WERI-Rb-1 (cell line): ENCODE measurements at places on chromosomes 2 and 18.

GRCh38 chr18:6340121-6340520 lies 74.6 kb downstream of the L3MBTL4 start:
- no peak for DNase-seq

- DNase-seq: no peak
These were observed 32.3 kb upstream of the SATB2 start for GRCh38 chr2:199490049-199490448.

DNA sequence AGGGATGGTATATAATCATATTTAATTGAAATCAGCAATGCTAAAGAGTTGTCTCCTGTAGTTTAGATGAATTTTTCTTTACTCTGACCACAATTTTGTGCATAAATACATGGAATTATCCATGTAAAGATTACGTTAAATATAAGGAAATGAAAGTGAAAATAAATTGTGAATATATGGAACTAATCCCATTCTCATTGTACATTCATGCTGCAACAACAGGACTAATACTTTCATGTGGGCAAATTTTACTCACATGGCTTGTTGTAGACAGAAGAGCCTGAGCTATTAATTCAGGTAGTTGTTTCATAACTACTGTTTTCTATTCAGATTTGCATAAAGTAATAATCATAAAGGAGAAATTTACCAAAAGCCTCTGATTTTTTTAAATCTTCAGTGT lies 357.8 kb downstream of the ARHGAP15 start:
- no peak for DNase-seq

- DNase-seq: peak; percentile 25
These were observed 127.8 kb downstream of the STK39 start for GRCh38 chr2:168119515-168120141.

GRCh38 chr2:234976479-234977227 lies 24.8 kb downstream of the SH3BP4 start:
- DNase-seq: no peak

- DNase-seq: no peak
These were observed 19.7 kb downstream of the CYRIA start for GRCh38 chr2:16645775-16646559.

DNA sequence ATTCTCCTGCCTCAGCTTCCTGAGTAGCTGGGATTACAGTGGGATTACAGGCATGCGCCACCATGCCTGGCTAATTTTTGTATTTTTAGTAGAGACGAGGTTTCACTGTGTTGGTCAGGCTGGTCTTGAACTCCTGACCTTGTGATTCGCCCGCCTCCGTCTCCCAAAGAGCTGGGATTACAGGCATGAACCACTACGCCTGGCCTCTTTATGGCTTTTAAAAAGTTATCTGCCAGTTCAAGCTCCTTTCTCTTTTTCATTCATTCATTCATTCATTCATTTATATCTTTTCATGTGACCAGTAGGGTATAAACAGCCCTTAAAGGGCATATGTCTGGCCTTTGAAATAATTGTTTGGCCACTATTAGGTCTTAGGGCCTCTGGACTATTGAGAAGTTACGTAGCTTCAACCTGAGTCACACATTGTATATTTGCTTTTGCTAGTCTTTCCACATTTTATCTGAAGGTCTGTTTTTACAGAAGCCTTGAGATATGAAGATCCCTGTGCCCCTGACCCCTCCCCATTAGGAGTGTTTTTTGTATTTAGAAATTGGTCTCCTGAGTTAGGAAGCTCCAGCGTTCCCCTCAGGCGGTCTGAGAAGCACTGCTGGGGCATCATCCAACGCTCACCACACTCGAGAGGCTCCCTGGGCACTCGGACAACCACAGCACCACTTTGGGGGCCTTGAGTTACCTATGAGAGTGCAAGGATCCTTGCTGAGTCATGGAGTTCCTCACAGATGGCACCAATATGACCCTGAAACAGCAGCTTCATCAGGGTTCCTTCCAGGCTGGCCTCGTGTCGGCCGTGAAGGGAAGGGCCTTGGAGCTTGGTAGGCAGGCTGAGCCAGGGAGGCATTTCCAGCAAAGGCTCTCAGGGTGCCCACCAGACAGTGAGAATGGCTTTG lies 21.8 kb downstream of the FZD5 start:
- no peak for DNase-seq

- DNase-seq: no peak
These were observed 52.3 kb downstream of the KLF7 start for GRCh38 chr2:207113414-207113813.

GRCh38 chr2:70685771-70686171 lies 82.2 kb downstream of the ADD2 start:
- peak; percentile 89 for DNase-seq

DNA sequence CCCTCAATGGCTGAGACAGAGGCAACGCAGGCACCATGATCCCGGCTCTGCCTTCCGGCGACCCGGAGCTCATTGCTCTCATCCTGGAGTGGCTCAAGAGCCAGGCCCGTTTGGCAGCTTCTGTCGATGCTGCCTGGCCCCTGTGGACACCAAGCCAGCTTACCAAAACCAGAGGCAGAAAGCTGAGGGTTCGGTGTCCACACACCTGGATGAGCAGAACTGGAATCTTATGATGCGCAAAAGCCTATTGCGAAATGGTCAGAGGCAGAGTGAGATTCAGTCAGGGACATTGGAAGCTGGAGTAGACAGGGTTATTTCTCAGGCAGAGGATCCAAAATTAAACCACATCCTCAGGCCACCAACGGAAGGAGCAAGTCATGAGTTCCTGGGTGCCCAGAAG lies 34.9 kb upstream of the TGIF1 start:
- DNase-seq: no peak

DNA sequence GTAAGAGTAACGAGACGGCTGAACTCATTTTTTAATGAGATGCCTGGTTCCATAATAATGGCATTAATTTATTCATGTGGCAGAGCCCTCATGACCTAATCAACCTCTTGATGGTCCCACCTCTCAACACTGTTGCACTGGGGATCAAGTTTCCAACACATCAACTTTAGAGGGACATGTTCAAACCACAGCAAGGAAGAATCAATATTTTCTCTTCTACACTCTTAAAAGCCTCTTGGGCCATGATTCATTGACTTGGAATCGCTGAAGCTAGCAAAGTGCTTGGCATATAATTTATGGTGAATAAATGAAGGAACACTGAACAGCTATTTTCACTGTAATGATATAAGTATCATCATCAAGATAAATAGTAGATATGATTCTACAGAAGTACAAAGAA lies 333.0 kb downstream of the TNS1 start:
- DNase-seq: no peak

DNA sequence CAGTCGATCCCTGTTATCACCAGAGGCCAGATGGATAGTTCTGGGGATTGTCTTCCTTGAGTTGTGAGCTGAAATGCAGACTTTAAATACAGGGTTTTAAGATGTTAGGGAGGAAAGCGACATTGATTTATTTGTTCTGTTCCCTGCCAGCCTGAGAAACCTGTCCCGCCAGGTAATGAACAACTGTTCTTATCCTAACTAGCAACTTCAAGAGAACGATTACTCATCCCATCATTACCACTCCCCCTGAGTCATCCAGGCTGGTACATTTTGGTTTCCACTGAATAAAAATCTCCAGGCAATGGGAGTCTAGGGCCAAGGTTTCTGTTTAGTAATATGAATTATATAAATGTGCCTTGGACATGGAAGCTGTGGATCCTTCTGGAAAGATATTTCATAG lies 131.2 kb downstream of the LYPD6B start:
- DNase-seq: no peak

- no peak for DNase-seq
These were observed 56.4 kb downstream of the GCA start for GRCh38 chr2:162400336-162400735.

- DNase-seq: no peak
These were observed 100.9 kb downstream of the TNS1 start for GRCh38 chr2:217901835-217902378.

- DNase-seq: no peak
These were observed 1407.4 kb downstream of the SUCLG1 start for GRCh38 chr2:83051538-83052170.

DNA sequence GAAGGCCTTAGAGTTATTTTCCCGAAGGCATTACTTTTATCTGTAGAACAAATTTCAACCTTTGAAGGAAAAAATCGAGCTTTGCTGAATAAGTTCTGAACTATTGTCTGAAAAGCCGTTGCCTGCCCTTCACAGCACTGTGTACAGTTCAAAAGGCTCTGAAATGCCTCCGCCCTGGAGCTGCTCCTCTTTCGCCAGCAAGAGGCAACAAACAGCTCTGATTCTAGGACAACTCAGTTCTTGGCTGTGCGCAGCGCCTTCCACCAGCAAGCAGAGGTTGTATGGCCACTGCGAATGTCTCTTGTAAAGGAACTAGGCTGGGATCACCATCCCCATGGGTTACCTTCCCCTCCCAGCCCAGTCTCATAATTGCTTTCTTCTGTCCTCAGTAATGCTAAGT lies 308.5 kb downstream of the GBX2 start:
- DNase-seq: no peak

DNA sequence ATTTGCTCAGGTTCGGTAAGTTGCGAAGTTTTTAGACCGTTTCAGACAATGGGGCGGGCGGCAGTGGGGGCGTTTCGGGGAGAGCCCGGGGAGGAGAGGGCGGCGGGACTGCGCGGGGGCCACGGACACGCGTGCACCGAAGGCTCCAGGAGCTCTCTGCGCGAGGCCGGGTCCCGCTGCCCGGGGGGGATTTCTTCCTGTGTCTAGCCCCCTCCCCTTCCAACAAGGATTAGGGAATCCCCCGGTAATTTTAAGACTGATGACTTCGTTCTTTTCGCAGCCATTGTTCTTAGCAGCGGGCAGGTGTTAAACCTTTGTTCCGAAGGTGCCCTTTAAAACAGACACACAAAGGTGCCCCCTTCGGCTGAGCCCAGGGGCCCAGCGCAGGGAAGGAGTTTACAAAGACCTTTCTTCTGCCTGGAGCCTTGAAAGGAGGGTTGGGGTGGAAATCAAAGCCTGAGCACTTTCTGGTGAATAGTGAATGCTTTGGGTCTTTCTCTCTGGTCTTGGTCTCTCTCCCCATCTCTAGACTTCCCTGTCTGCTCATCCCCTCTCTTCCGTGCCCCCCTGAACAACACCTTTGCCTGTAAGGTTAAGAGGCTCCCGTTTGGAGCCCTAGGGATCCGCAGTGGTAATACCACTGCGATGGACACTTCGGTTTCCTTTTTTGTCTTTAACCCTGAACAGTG lies 2.1 kb downstream of the TRIB2 start:
- DNase-seq: no peak

GRCh38 chr18:26103579-26103978 lies 13.2 kb upstream of the SS18 start:
- DNase-seq: peak; percentile 58

- DNase-seq: no peak
These were observed 205.7 kb downstream of the BCL11A start for GRCh38 chr2:60347781-60348180.

DNA sequence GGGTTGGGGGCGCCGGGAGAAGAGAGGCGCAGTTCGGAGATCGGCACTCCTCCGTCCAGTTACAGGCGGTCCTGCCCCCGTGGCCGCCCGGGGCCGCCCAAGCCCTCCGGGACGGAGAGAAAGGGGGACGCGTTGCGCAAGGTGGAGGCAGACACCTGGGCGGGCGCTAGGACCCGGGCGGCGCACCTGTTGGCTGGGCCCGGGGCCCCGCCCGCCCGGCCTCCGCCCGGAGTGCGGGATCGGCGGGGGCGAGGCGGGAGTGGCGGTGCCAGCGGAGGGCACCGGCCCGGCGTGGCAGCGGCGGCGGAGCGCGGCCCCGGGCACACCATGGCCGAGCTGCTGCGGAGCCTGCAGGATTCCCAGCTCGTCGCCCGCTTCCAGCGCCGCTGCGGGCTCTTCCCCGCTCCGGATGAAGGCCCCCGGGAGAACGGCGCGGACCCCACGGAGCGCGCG lies at the start of gene SGPP2:
Gene SGPP2 (plus strand): TSS at position 268 of the 453 bp plus-strand sequence. CDS start 60 bp downstream, at position 328.
- DNase-seq: no peak

DNA sequence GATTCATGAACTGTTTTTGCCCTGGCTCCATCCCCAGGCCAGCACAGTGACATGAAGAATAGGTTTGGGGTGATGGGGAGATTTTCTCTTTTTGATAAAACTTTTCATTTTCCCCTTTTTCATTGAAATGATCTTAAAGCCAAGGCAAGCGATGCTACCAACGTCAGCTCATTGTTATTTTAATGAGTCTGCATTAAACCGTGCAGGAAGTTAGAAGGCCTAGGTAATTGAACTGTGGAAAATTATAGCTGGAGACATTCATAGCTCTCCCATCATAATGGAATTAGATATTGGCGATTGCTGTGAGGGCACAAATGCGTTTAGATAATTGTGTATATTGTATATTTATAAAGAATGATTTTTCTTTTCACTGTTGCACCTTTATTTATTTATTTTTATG lies 33.2 kb downstream of the SMARCAL1 start:
- no peak for DNase-seq

GRCh38 chr18:48799724-48800315 lies 150.9 kb downstream of the SMAD7 start:
- peak; percentile 1 for DNase-seq

GRCh38 chr2:169729274-169729605 lies 4.4 kb upstream of the KLHL23 start:
- no peak for DNase-seq

GRCh38 chr2:181459621-181460021 lies 2.4 kb downstream of the ITGA4 start:
- DNase-seq: no peak

DNA sequence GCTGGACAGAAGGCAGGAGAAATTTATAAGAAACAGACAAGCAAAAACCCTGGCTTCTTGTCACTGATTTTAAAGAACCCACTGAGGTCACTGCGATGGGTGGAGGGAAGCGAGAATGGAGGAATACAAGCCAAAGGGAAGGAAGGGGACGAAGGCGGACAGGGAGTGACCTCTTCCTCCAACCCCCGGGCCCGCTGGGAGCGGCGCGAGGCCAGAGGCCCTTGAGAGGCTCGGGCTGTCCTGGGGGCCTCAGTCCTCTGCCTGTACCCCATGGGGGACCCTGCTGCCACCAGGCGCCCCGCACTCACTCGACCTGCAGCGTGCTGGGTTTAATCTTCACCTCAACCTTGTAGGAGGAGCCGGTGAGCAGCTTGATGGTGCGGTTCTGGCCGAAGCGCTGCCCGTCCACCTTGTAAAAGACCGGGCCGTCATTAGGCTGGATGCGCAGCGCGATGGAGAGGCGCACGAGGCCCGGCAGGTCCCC lies 793 bp downstream of the CNRIP1 start:
- DNase-seq: no peak

DNA sequence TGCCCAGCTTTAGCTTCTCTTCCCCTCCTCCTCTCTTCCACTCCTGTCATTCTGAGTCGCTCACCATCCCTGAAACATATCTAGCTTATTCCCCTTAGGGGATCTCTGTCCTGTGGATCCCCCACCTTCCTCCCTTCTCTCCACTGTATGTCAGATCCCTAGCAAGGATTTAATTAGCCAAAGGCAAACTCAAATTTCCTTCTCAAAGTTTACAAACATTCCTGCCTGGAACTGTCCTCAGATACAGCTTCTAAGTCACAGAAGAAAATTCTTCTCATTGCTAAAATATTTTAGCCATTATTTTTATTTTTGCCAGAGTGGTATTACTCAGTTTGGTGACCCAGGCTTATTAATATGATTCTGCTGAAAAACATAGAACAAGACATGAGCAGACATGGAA lies 315.3 kb downstream of the CYP26B1 start:
- DNase-seq: no peak

- no peak for DNase-seq
These were observed 274.9 kb upstream of the UBE2E3 start for GRCh38 chr2:180705551-180705950.

GRCh38 chr18:55338978-55339650 lies 248.9 kb downstream of the TCF4 start:
- DNase-seq: no peak
